ENCODE measurements at places on chromosomes 2 and 18.

GRCh38 chr2:230455005-230455684 lies 39.1 kb downstream of the SP100 start:
- DNase-seq = no peak

GRCh38 chr2:42843131-42843530 lies 50.7 kb upstream of the HAAO start:
- no peak for DNase-seq

- DNase-seq = no peak
Observed at GRCh38 chr2:219831957-219832356, 204.5 kb downstream of the SLC4A3 start.

DNA sequence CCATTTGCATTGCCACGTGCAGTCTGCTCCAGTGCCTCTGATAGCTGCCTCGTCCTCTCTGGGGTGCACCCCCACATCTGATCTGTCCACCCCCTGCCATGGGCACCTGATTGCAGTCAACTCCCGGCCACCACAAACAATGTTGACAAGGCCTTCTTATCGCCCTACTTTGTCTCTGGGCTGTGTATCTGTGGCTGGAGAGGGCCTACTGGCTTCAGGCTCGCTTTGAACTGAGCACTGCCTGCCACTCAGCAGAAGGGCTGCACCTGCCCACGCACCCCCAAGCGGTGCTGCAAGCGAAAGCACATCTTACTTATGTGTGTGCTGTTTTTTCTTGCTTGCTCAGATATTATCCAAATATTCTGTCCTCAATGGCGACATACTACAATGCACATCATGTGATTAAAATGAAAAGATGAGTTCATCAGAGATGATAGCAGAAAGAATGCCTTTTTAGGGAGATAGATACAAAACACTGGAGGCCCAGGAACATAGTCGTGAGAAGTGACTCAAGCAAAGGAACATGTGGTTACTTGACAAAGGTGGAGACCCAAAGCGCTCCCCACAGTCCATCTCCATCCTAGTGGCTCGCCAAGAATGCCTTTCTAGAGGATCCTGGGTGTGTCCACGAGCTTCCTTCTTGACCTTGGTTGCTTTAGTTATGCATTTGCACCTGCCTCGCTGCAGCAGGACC lies 28.8 kb downstream of the FBLN7 start:
- DNase-seq = no peak

DNA sequence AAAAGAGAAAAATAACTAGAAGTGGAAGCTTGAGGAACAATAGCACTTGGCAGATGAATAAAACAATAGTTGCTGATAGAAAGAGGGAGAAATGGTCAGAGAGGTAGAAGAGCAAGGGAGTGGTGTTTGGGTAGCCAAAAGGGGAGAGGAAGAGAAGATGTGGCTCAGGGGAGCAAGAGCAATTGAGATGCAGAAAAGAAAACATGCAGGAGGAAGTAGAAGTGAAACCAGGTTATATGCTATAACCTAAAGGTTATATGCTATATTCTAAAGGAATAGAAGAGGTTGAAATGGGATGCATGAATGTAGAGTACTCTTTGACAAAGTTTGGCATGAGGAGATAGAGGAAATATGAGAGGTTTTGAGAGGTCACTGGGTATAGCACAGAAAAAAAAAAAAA lies 759.5 kb downstream of the SATB2 start:
- no peak for DNase-seq

DNA sequence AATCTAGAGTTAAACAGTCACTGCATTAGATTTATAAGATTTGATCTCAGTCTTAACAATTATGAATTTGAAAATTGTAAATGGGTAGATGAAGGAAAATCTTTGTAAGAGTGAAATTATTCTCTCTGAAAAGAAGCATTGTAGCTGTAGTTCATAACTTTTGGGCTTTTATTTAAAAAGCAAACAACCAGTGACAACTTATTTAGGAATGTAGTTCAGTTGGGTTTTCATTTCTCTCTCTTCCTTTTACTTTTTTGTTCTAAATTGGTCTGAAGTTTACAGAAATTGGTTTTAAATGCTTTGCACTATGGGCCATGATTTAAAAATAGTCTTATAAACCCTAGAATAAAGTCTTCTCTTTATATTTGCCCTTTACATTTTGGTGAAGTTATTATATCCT lies 296.6 kb downstream of the GULP1 start:
- no peak for DNase-seq

DNA sequence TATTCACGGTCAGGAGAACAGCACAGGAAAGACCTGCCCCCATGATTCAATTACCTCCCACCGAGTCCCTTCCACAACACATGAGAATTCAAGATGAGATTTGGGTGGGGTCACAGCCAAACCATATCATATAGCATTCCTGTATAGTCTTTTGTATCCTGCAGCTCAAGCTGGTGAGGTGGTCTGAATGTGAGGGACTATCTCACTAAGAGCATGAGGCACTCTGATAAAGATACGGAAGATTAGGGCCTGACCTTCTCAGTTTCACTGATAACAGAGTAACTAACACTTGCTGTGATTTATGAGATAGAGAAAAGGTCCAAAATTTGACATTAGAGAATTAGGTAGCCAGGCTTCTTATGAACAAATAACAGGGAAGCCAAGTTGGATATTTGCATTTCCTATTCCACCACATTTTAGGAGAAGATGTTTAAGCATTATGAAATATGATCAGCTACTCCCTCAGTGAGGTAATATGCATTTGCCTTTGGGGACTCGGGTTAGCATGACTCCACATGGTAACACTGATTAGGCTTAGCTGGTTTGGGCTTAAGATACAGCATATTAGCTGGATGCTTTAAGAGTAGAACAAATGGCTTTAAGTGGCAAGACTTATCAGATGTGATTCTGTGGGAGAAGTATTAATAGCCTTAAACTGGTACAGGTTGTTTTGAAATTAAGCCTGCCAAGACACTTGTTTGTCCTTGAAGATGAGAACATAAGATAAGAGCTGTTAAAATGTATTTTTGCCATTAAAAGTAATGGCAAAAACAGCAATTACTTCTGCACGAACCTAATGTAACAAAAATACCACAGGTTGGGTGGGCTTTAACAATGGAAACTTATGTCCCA lies 106.9 kb upstream of the MSTN start:
- DNase-seq = no peak

GRCh38 chr18:50034029-50034428 lies 160.9 kb downstream of the MYO5B start:
- no peak for DNase-seq

- peak; percentile 33 for DNase-seq
Observed at GRCh38 chr2:32009516-32010256, 1.1 kb downstream of the MEMO1 start.

- no peak for DNase-seq
Observed at GRCh38 chr2:18430996-18431748, 129.3 kb downstream of the RDH14 start.

GRCh38 chr2:29226375-29226774 lies 111.2 kb downstream of the CLIP4 start:
- no peak for DNase-seq

GRCh38 chr2:23578964-23579671 lies 194.1 kb downstream of the KLHL29 start:
- DNase-seq = no peak

DNA sequence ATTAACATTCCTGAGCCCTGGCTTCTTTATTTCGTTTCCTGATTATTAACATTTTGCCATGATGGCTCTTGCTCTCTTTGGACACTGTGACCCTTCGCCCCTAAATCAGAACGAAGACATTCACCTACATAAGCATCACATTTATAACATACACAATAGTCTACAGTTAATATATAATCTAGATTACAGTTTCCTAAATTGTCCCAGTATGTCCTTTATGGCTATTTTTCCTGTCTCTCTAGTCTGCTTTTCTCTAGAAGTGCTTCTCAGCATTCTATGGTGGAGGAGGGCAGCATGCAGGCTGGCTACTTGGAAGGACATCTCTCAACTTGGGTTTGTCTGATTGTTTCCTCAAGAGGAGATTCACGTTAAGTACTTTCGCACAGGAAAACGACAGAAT lies 49.9 kb downstream of the FAM210A start:
- DNase-seq = no peak

DNA sequence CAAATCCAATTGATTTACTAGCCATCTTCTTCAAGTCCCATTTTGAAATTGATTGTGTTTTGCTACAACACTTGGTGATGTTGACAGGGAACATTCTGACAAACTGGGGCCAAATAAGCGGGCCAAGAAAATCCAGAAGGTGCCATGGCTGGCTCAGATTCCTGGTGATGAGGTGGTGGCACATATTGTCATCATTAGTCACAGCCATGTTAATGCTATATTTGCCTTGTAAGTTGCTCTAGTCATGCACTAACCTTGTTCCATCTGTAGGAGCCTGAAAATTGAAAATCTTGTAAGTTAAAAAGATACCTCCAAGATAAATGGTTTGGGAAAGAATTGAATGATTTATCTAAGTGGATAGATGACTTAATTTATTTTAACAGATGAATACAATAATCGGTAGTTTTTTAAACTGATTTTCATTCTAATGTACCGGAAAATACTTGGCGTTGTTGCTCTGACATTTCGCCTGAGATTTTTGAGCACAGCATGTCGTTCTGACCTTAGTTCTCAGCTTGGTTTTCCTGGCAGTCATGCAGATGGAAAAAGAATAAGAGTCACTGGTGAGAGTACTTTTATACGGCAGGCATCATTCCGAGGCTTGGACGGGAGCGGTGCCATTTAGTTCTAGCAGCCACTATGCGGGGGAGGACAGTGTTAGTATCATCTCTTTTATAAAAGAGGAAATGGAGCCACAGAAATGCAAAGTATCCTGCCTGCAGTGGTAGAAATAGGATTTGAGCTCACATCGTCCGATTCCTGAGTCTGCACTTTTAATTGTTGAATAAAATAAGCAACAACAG lies 133.9 kb downstream of the ZNF532 start:
- DNase-seq = peak; percentile 61

DNA sequence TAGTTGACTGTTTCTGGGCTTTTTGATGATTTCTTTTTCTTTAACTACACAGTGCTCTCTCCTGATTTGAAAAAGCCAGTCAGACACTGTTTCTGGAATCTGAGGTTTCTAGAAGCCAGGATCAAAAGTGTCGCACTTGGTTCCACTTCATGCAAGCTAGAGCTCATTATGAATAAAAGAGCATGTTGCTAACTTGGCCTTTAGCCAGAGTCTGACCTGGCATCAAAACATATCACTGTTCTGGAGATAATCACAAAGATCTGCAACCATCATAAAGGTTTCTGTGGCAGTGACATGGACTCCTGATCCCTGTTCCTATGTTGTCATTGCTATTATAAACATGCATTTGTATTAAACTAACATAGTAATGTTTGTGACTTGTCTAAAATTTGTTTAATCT lies 76.1 kb upstream of the MAPRE2 start:
- DNase-seq = no peak

GRCh38 chr2:166673986-166674385 lies 179.9 kb upstream of the SCN7A start:
- DNase-seq = no peak

DNA sequence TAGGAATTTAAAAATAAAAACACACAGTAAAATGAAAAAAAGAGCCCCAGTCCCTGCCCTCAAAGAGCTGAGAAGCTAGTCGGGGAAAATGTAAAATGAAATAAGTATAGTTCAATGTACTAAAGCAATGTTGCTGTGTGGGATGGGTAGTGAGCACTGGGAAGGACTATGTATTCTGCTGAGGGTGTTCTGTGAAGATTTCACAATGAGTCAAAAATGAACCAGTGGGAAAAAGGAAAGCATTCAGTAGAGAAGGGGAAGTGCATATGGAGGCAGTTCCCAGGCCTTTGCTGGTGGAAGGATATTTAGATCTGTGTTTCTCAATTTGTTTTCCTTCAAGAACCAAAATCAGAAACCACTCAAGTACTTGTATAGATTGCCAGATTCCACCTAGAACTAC lies 1094.7 kb upstream of the KLHL29 start:
- no peak for DNase-seq

DNA sequence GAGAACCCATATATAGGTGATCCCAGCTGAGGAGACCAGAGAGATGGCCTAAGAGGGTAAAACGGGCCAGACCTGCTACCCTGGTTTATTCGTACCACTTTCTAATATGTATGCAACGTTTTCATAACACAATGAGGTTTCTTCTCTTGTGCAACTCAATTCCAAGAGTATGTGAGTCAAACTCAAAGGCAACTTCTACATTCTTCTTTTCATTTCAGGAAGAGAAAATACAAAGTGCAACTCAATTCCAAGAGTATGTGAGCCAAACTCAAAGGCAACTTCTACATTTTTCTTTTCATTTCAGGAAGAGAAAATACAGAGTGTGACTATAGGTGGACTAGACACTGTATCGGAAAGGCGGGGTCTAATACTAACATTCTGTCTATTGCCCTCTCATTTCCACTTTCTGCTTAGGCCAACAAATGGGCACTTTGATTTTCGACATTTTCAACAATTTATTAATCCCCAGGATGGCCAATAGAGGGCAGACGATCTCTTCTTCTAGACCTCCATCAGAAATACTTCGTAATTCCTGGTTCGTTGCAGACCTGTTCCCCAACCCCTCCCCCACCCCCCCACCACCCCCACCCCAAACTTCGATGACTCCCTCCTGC lies 3.7 kb upstream of the CRIM1 start:
- peak; percentile 65 for DNase-seq

All from iris pigment epithelial cell (primary cell).